Skin of body (tissue), 3 donors: ENCODE measurements at places on chromosomes 2 and 18. TPM values are rescaled to one million over a fixed set of nuclear protein-coding genes. Genes with fewer than 3 reads are reported as not detected.
A peak's percentile ranks its signal among the peaks of the same experiment; 100 is the strongest.

GRCh38 chr2:173659509-173659908, 304.8 kb downstream of the CDCA7 start:
- no peak for DNase-seq

- DNase-seq, result no peak
Observed at GRCh38 chr2:71603851-71604725, 150.7 kb downstream of the DYSF start.

Gene PID1
- 17.5 TPM for total RNA-seq

GRCh38 chr2:159677654-159678053, 34.7 kb upstream of the MARCHF7 start:
- DNase-seq, result peak; percentile 24

- no peak for DNase-seq
Observed at GRCh38 chr18:11502368-11502767, 107.0 kb upstream of the SLC35G4 start.

GRCh38 chr2:197786010-197786877, 1.1 kb upstream of the BOLL start:
- no peak for DNase-seq

- DNase-seq, result no peak
Observed at GRCh38 chr2:236676136-236676873, 106.7 kb downstream of the ACKR3 start.

Gene DNAH7
- 2.0 TPM for total RNA-seq

- DNase-seq, result peak; percentile 33
Observed at GRCh38 chr18:48848641-48849143, 102.1 kb downstream of the SMAD7 start.

DNA sequence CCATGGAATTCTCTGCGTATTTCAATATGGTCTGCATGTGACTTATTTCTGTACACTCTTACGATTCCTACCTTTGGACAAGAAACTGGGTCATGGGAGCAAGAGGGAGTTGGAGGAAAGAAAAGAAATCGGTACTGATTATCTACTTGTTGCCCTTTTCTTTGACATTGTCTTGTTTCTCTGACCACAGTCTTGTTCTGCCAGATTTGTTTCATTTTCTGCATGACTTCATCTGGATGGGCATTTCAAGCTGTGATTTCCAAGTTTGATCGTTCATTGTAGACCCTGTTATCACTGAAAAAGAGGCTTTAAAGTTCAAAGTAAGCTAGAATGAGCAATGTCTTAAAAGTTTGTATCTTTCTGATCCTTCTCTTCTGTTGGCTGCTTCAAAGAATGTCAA, 2186.3 kb upstream of the CELF4 start:
- DNase-seq, result no peak

Gene RIT2
- not detected for total RNA-seq

DNA sequence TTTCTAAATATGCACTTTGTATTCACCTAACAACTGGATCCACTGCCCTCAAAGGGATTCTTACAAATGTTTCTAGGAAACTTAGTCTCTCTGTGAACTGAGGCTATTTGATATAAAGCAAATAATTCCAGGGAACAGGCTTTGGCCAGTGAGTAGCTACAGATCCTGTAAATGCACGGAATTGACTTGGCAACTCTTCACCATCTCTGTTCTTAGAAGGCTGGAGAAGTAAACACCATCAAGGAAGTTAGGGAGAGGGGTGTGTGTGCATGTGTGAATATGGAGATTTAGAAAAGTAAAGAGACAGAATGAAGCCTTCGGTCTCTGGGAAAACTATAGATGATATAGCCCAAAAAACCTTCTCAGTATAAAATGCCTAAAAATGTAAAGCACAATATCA, 10.7 kb downstream of the CIDEA start:
- DNase-seq, result no peak

DNA sequence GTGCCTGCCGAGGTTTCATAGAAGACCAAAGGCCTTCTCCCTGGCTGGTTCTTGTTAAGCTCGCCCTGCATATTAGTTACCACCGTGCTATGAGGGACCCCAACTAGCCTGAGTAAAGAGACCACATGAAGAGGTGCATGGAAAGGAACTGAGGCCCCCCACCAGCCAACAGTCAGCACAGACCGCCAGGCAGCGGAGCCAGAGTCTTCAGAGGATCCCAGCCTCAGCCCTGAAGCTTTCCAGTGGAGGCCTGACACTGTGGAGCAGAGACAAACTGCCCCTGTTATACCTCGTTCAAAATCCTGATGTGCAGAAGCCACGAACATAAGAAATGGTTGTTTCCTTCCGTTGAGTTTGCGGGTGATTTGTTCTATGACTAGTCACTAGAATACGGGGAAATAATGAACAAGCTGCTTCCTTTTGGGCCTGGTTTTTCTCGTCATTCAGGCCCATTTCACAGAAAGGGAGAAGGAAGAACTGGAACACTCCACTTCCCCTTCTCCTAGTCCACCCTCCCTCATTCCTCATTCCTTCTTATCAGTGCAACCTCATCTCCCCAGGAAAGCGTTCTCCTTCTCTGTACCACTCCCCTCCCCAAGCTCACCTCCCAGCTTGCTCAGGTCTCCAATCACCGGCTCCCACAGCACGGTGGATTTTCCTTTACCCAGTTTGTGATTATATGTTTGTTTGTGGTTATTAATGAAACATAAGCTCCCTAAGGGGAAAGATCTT, 3.0 kb upstream of the GLI2 start:
- no peak for DNase-seq

Gene CHAC2
- 1.4 TPM for total RNA-seq

DNA sequence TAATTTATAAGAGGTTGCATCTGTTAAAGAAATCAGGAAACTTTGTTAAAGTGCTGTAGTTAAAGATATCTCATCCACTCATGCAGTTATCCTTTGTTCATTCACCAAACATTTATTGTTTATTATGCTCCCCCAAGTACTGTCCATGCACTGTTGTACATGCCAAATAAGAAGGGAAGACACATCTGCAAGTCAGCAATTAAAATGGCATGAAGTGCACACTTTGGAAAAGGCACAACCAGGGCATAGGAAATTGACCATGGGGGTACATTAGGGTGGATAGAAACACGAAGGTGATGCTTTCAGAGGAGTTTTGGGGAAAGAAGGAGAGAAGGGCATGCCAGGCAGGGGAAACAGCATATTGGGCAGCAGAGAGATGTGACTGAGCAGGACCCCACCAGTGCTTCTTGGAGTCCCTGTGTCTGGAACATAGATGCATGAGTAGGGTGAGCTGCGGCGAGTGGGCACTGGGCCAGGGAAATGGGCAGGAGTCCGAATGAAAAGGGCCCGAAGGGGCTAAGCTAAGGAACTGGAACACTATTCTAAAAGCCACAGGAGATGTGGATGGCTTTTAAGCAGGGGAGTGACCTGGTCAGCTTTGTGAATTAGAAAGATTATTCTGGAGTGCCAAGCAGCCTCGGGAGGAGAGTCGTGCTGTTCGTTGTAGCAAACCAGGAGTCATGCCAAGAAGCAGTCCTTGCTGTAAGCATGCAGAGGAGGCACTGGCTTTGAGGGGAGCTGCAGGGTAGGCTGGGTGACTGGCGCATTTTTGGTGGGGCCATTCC, 316.3 kb downstream of the AGPS start:
- DNase-seq, result no peak

DNA sequence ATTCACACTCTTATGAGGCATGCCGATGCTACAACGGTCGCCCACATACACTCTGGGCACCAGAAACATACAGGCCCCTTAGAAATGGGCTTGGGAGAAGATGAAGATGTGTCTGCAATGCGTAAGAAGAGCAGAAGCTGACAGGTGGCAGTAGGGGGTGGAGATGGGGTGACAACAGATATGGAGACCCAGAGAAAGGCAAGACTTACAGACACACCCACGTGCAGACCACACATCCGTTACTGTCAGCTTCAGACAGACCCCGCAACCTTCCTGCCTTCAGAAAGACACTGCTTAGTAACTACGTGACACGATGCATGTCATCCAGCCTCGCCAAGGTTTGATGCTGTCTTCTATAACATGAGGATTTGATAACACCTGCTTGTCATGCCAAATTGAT, 89.5 kb downstream of the ZFP36L2 start:
- DNase-seq, result no peak

DNA sequence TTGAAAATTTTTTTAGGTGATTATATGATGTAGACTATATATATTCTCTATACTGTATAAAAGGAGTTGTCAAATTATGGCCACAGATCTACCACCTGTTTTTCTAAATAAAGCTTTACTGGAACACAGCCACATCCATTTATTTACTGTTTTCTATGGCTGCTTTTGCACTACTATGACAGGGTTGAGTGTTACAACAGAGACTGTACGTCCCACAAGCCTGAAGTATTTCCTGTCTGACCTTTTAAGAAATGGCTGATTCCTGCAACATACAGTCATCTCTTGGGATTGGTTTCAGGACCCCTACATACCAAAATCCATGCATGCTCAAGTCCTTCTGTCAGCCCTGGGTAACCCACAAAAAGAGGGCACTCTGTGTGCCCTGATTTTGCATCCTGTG, 508.3 kb downstream of the TSN start:
- no peak for DNase-seq

GRCh38 chr2:169476459-169476858, 2.8 kb upstream of the BBS5 start:
- no peak for DNase-seq

DNA sequence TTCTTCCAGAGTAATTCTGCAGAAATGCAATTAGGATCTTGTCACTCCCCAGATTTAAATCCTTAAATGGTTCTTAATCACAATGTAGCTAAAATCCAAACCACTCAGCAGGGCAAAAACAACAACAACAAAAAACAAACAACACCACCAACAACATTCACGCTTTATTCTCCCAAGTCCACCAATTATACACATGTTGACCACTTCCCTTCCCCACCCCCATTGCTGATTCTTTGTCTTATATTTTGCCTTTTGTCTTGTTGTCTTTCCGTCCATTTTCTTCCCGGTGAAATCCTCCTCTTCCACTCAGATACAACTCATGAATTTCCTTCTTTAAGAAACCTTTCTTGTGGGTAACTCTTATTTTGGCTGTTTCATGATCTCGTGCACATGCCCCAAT, 902.8 kb downstream of the EPHA4 start:
- no peak for DNase-seq

DNA sequence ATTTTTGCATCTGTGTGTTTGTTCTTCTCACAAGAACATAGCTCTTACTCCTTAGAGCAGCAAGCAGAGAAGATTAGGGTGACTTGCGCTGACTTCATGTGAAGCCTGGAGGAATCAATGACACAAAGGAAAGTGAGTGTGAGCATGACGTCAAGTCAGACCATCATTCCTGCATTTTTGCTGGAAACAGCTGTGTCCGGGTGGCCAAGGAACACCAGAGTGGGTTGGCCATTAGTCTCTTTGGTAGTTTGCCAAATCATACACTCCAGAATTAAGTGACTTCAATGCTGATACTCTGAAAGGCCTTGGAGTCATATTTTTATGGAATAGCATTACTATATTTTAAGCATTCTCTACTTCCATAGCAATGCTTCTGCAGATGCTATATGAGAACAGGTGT, 597.2 kb downstream of the DCDC2C start:
- DNase-seq, result no peak

GRCh38 chr2:70711191-70711590, 56.8 kb downstream of the ADD2 start:
- no peak for DNase-seq

Gene DSG1
- total RNA-seq, result 260 TPM

DNA sequence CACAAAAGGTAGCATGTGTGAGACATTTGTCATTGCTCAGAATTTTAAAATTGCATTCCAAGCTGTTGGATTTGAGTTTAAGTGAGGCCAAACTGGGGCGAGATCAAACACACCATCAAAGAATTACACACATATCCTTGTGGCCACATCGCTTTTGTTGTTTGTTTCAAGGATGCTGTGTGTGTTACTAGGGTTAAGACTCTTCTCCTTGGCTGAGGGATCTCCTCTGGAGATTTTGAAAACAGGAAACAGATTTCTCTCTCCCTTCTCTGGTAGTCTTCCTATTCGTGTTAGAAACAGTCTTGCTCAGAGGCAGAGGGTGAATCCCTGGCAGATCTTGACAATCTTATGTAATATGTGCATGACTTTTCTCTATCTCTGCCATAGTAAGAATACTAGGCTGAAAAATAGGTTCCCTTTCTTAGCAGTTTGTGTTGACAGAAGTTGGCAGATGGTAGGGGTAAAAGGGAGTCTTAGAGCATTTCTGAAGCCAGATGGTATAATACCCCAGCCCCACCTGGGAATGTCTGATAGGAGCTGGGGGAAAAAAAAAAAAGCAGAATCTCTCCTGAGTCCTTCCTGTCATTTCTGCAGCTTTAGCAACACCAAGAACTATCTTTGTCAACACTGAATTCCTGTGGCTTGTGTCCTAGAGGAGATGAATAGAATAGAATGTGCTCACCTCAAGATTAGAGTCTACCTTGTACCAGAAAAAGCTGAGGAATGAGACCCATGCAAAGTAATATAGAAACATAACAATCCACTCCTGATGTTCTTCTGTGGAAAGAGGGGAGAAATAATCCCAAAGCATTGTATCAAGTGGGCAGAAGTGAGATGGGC, 101.8 kb downstream of the XRCC5 start:
- DNase-seq, result peak; percentile 10

Gene SLC9A4
- total RNA-seq, result 1.3 TPM

GRCh38 chr2:169910109-169910799, 83.0 kb downstream of the UBR3 start:
- DNase-seq, result no peak

- no peak for DNase-seq
Observed at GRCh38 chr18:39037925-39038324, 1472.3 kb upstream of the CELF4 start.

- DNase-seq, result no peak
Observed at GRCh38 chr18:65017372-65017760, 733.4 kb upstream of the CDH7 start.

GRCh38 chr18:25243754-25244153, 108.2 kb downstream of the ZNF521 start:
- DNase-seq, result no peak

GRCh38 chr2:174400853-174401252, 5.3 kb downstream of the SCRN3 start:
- no peak for DNase-seq

Gene GCC2
- 45.7 TPM for total RNA-seq

DNA sequence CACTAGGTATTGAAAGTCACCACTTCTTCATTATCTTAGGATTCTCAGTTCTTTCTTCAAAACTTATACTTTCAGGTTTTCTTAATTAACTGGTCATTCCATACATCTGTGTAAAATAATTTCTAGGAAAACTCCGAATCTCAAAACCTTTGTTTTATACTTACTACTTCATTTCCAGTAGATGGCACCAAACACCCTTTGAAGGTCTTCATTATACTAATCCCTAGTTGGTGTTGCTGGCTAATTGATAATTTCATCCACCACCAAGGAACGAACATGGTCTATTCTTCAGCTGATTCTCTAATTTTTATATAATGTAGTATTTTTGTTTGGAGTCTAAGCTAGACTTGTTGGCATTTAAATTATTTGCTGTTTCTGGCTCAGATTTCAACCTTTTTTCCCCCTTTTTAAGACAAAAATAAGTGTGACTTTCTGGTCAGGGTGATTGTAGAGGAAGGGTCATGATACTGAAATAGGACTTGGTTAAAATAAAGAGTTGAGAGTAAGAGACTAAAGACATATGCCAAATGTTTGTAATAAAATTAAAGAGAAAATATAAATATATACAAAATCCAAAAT, 2.8 kb upstream of the MXD1 start:
- peak; percentile 62 for DNase-seq

Gene C2orf15
- 1.4 TPM for total RNA-seq

Gene ACMSD
- not detected for total RNA-seq

Gene CFAP210
- total RNA-seq, result 0.30 TPM

GRCh38 chr2:99688699-99689098, 198.9 kb upstream of the REV1 start:
- no peak for DNase-seq
